ENCODE measurements at places on chromosomes 2 and 18.

DNA sequence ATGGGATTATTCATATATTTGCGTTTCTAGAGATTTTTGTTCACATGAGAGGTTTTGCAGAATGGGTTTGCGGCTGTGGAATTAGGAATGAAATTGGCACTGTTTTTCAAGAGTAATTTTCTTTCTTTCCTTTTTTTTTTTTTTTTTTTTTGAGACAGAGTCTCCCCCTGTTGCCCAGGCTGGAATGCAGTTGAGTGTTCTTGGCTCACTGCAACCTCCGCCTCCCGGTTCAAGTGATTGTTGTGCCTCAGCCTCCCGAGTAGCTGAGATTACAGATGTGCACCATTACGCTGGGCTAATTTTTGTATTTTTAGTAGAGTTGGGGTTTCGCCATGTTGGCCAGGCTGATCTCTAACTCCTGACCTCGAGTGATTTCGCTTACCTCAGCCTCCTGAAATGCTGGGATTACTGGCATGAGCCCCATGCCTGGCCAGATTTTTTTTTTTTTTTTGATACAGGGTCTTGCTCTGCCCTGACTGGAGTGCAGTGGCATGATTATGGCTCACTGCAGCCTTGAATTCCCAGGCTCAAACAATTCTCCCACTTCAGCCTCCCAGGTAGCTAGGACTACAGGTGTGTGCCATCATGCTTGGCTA lies 65.3 kb downstream of the MIB1 start:
- no peak for DNase-seq

GRCh38 chr2:290090-290722 lies 2.3 kb upstream of the ALKAL2 start:
- DNase-seq: peak; percentile 83

GRCh38 chr2:1692342-1692741 lies 52.0 kb downstream of the PXDN start:
- no peak for DNase-seq

DNA sequence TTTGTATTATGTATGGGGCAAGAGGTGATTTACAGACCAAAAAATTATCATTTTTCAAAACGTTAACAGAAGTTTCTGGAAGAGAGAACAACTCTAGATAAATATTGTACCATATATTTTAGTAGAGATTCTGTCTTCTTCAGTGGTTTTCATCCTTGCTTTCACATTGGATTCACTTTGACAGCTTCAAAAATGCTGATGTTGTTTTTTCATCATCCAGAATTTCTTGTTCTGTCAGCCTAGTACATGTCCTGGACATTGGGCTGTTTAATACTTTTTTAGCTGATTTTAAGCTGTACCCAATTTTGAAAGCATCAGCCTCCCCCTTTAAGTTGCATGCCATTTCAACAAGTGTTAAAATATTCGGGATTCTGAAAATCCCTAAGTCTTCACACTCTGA lies 711.3 kb upstream of the LRATD1 start:
- no peak for DNase-seq

GRCh38 chr2:122237450-122237849 lies 482.0 kb downstream of the TSN start:
- DNase-seq: no peak

DNA sequence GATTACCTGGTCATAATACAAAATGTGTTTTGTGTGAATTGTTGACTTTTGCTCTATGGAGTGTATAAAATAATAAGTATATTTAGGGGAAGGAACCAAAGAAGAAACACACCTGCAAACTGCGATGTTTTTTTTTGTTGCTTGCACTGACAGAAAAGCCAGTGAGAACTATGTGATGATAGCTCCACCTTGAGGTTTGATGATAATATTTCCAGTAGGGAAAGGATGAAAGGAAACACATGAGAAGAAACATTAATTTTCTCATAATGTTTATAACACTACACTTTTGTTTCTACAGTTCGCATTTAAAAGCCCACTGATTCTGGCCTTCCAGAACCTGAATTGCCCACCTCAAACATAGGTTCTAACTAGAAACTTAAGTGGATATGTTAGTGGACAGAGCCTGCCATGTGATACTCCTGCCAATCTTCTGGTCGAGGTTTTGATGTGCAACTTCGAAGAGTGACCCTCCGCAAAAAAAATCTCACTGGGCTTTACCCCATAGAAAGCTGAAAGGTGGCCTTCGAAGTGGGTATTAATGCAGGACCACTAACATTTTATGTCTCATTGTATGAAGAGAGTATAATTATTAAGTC lies 476.4 kb upstream of the SPHKAP start:
- no peak for DNase-seq

DNA sequence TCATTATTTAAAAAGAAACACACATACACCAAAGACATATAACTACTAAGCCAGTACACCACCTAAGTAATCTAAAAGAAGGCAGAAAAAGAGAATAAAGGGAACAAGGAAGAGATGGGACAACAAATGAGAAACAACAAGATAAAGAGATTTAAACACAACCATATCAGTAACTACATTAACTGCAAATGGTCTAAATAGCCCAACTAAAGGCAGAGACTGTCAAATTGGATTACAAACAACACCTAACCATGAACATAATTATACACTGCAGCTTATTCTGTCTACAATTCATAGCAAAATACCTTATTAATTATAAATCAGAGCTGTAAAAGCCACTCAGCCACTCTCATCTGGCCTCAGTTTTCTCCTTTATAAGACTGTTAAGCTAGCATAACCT lies 15.0 kb downstream of the PPP4R1 start:
- no peak for DNase-seq

- DNase-seq: no peak
These were observed 54.4 kb upstream of the FOSL2 start for GRCh38 chr2:28338046-28338817.

GRCh38 chr2:127640082-127641072 lies 5.6 kb upstream of the GPR17 start:
- no peak for DNase-seq

DNA sequence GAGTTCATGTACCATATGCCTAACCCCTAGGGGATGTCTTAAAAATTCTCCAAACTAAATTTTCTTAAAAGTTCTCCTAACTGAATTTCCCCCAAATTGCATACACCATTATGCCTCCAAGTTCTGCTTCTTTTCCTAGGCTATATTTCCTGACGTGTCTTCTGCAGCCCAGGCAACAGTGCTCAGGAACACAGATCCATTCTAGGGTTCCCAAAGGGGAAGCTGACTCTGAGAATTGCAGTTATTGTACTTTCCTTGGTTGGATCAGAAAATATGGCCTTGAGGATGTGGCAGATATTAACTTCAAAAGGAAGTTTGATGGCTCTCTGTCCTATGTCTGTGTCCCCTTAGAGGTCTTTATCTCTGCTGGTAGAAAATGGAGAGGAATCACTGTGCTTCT lies 124.3 kb downstream of the TMEM17 start:
- DNase-seq: no peak

DNA sequence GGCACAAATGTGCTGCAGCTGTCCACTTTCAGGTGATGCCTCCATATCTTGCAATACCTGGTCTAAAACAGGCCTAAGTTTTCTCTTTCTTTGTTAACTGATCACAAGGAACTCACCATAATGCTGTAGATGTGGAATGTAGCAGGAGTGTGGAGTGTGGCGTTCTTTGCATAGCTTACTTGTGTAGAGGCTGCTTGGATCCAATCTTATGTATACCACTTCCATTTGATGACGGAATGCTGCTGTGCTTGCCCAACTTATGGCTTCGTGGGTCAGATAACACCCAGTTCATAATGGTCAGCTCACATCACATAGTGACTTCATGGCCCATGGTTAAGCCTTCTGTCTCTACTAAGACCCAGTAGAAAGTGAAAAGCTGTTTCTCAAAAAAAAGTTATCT lies 114.5 kb downstream of the LAMA3 start:
- DNase-seq: no peak

Data from erythroblast (primary cell).